ENCODE measurements at places on chromosomes 5 and 9.

GRCh38 chr9:126986506-126986951, 71.9 kb downstream of the RALGPS1 start:
- DNase-seq: no peak

DNA sequence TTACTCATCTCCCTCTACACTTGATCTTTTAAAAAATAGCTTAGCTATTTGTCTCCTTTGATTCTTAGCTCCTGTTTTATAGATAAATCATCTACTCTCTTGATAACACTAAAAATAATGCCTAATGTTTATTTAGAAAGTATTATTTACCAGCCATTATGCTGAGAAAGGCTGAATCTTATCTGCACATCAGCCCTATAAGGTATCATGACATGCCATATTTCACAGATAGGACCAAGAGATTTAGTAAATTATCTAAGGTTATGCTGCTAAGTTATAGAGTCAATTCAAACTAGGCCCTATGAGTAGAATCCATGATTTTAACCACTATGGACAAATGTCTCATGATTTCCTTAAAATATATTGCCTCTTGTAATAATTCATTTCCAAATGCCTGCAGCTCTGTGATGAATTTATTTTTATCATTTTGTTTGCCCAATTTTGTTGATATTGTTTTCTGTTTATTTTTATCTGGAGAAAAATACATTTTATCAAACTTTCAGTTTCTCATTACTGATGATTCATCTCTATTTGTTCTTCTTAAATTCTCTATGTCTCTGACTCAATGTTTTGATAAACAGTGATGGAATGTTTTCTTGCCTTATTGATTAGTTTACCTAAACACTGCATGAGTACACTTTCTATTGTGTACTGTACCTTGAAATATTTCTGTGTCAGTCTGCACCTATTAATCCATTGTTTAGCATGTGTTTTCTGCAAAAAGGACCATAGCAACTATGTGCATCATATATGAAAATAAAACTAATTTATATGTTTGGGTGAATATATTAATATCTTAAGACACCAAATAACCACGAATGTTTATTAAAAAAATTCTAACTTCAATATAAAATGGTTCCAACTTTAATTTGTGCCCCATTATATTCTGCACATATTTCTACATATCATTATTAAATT, 300.8 kb downstream of the CDH9 start:
- no peak for DNase-seq

- DNase-seq: no peak
These were observed 29.8 kb upstream of the GGTA1 start for GRCh38 chr9:121529237-121529987.

- no peak for DNase-seq
These were observed 1.8 kb downstream of the MARCHF6 start for GRCh38 chr5:10355071-10355889.

DNA sequence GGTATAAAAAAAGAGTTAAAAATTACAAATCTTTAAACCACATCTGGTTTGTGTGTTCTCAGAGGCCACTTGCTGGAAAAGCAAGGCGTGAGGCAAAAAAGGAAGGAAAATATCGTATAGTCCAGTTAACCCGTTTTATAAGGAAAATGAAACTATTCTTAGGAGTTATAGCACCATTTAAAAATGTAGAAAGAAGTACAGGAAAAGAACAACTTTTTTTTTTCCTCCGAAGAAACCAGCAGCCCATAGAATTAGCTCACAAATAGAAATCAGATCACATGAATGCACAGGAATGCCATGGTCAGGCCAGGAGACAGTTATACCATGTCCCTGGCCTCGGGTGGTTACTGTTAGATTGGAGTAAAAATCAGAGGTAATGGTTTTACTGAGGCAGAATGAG, 241.6 kb downstream of the FBXL7 start:
- no peak for DNase-seq

DNA sequence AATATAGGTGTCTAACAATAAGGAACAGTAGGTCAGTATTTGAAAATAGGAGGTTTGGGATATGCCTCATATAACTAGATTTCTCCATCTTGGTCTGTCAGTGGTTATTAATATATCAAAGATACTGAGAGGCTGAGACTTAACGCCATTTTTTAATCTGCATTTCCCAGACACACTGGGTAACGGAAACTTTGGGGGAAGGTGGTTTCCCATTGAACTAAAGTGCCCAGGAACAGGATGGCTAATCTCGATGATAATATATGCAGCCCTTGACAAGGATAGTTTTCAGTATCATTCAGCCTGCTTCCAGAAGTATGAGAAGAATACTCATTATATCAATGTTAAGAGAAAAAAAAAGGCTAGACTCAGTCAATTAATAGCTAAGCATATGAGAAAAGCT, 30.7 kb downstream of the EFNA5 start:
- no peak for DNase-seq

GRCh38 chr9:114059047-114059803, 18.9 kb downstream of the AMBP start:
- no peak for DNase-seq

GRCh38 chr5:167355346-167355745, 936.1 kb upstream of the WWC1 start:
- no peak for DNase-seq

DNA sequence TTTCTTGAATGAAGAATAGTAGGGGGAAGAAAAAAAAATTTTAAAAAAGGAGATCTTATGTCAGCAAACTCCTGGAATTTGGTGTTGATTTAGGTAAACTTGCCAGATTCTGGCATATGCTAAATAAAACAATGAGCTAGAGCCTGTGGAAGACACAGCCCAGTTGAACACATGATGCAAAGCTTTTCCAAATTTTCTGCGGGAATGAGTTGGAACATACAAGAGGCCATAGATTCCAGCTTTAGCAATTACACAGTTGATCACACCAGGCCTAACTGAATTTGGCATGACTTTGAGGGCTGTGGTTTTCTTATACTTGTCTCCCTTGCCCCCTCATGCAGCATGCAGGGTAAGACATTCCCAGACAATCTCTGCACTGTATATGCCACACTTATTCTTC, 297.0 kb downstream of the SH3GL2 start:
- no peak for DNase-seq

DNA sequence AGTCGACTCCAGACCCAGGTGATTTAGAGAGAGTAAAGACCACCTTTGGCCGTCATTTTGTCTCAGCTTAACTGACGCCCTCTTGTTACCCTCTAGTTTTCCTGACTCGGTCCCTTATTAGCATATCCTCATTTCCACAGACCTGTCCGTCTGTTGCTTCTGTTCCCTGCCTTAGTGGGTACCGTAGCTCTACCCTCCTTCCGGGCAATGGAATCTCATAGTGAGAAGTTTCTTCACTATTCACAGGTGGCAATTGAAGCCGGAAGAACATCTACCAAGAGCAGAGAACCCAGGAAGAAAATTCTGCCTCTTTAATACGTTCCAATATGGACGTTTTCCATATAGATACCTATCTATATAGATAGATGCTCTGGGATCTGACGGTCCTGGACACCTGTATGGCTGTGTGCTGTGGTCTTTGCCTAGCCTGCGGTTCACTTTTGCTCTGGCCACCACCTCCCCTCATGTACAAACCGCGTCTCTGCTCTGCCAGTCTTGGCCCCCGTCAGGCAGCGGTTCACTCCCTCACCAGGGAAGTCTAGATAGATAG, 652 bp upstream of the TMEM161B start:
- DNase-seq: peak; percentile 0

- DNase-seq: no peak
These were observed 45.3 kb downstream of the ICE1 start for GRCh38 chr5:5467737-5468136.

GRCh38 chr5:10485142-10485795, 43.6 kb downstream of the ROPN1L start:
- DNase-seq: no peak

DNA sequence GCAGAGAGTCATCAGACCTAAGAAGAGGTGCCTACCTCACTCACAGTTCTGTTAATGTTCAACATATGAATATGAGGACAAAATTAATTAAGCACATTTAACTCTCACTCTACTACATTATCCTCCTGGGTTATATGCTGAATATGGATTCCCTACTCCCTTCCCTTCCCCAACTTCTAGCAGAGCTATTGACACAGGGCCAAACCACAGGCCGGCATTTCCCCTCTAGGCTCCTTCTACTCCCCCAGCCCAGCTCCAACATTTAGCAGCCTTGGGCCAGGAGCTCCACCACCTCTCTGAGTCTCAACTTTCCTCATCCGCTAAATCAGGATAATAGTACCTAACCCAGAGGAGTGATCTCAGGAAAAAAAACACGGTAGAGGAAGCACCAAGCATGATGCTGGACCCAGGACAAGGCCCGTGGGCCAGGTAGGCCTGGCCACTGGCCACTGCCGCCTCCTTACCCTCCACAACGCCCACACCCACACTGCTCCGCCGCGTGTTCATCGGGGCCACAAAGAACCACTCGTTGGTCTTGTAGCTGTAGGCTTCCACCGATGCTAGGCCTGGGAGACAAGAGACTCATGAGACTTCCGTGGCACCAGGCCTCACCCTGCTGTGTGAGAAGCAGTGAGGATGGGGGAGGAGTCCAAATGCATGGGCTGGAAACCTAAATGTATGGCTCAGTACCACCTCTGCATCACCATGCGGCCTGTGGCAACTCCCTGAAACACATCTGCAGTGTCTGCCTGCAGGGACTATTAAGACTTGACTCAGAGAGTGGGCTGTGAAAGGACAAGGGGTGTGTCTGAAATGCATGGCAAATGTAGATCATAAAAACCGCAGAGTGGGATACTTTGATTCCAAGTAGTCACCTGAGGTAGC, 98.8 kb downstream of the KLHL3 start:
- no peak for DNase-seq

DNA sequence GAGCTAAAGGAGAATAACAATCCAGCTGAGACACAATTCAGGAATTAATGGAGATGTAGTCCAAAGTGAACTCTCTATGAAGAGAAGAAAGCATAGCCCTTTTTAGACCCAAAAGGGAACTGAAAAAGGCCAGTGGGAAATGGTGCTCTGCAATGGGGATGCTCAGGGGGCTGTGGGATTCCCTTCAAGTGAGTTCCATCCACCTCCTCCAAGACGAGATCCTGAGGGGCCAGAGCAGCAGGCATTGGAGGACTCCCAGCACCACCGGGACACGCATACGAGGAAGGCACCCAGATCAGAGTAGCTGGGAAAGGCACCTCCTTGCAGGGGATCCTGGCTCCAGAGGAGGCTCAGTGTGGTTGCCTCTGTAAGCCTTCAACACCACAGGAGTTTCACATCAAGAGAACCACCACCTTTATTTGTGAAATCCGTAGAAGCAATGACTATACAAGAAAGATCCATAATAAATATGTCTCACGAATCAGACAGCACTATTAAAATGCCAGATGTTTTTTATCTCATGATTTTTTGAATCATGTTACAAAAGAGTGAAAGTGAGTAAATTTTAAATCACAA, 288.2 kb downstream of the MED10 start:
- no peak for DNase-seq

- DNase-seq: no peak
These were observed 8.9 kb upstream of the PTAR1 start for GRCh38 chr9:69768716-69769115.

DNA sequence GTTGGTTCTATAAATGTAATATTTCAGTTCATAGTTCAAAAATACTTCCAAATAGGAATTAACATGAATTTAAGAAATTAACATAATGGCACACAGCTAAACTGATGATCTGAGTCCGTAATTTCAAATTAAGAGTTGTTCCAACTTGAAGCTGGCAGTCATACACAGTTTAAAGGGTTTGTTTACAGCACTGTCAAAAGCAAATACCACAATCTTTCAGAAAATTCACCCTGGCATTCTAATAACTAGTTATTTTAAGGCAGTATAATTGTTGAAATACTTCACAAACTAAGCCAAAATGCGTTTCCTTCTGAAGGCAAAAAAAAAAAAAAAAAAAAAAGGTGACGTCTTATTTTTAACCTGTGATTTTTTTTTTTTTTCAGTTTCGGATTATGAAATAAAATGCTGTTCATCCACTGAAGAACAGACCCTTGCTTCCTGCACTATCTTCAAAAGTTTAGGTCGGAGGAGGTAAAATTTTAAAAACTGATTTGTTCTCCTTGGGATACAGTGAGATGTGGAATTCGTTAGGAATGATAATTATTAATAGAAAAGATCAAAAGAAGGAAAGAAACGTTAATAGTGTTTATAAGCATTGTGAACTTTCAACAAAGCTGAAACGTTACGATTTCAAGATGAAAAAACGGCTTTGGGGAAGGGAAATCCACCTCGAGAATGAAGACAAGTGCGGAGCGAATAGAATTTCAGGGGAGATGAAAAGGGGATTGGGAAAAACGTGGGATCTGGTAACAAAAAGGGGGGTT, 850 bp downstream of the IL6ST start:
- DNase-seq: no peak

DNA sequence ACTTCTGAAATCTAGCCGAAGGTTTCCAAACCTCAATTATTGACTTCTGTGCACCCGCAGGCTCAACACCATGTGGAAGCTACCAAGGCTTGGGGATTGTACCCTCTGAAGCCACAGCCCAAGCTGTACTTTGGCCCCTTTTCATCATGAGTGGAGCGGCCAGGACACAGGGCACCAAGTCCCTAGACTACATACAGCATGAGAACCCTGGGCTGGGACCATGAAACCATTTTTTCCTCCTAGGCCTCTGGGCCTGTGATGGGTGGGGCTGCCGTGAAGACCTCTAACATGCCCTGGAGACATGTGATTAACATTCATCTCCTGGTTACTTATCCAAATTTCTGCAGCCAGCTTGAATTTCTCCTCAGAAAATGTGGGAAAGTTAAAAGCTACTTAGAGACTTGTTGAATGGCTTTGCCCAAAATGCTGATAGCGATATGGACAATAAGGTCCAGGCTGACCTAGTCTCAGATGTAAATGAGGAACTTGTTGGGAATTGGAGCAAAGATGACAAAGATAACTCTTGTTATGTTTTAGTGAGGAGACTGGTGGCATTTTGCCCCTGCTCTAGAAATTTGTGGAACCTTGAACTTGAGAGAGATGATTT, 34.1 kb upstream of the CPLANE1 start:
- no peak for DNase-seq

Data from stimulated activated naive CD4-positive, alpha-beta T cell treated with Interleukin-2 at 50 U/mL for 16 hours (primary cell).